Mesendoderm (in vitro differentiated cells): ENCODE measurements at places on chromosomes 5 and 9.

GRCh38 chr5:109327570-109327969, 82.2 kb downstream of the PJA2 start:
- no peak for DNase-seq

DNA sequence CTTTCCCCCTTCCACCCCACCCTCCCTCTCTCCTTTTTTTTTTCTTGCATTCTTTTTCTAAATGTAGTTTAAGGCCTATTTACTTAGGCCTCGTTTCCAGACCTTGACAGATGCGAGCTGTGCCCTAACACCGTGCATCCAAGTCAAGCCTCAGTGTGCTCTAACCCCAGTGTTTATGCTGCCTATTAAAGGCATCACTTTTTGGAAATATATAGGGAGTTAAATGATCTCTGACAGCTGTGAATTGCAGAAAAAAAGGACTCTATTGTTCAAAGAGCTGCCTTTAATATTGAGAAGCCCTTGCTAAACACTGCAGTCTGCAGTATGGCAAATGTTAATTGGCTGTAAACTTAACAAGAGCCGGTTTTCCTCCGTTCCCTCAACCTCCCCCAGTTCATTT, 270.4 kb upstream of the TUT7 start:
- DNase-seq: no peak

DNA sequence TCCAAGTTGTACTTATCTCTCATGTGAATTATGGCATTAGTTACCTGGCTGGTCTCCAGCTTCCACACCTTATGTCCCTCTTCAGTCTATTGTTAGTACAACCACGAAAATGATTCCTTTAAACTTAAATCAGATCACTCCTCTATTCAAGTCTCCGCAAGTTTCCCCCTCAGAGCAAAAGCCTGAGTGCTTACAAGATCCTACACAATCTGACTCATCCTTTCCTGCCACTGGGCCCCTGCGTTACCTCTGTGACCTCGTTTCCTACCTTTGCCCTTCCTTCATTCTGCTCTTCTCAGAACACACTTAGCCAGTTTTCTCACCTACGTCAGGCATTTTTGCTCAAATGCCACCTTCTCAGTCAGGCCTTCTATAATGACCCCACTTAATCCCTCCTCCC, 45.1 kb upstream of the GLIS3 start:
- peak; percentile 53 for DNase-seq

DNA sequence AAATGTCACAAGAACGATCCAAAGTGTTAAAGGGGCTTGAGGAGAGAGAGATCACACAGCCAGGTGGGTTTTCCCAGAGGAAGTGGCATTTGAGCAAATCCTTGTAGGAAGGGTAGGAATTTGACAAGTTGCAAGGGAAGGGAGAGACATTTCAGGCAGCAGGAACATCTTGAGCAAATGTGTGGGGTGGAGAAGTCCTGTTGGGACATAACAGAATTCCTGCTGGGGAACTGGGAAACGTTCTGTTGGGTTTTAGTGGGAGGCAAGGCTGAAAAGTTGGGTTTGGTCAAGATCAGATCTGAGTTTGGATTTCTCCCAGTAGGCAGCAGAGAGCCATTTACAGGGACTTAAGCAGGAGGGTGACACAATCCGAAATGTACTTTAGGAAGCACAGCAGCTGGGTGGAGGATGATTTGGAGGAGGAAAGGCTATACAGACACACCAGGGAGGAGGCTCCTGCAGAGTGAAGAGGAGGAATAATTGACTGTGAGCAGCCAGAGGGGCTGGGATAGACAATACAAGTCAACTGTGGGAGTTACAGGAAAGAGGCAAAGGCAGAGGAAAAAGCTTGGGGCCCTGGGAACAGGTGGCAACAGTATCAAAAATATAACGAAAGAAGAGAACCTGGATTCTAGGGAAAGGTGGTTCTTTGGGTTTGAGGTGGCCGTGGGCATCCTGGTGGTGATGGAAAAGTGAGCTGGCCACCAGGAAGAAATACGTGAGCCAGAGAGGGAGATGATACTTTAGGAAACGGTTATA, 3.1 kb upstream of the ZSWIM6 start:
- DNase-seq: peak; percentile 71

DNA sequence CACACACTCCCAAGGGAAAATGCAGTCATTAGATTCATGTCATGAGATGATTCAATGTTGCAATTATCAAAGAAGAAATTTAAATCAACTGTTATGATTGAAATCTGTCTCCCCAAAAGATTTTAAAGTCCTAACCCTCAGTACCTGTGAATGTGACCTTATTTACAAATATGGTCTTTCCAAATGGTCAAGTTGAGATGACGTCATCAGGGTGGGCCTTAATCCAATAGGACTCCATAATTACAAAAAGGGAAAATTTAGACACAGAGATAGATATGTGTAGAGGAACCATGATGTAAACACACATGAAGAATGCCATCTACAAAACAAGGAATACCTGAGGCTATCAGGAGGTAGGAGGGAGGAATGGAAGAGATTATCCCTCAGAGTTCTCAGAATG, 221.1 kb downstream of the ISL1 start:
- no peak for DNase-seq

DNA sequence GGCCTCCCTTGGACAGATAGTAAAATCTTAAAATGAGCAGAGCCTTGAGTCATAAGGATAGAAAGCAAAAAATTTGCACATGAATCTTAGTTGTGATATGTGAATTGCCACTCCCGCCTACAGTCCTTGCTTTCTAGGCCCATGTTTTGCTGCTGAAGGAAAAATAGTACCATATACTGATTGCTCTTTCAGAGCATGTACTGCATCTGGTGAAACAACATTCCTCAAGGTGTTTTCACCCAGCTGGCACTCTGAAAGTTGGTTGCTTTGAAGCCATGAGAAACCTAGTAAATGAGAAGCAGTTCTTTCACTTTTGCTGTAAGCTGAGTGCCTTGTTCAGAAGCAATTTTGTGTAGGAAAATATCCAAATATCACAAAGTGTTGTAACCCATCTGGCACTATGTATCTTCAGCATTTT, 10.3 kb downstream of the CDC37L1 start:
- no peak for DNase-seq

- DNase-seq: no peak
Observed at GRCh38 chr5:137147346-137147745, 351.8 kb downstream of the SPOCK1 start.

- no peak for DNase-seq
Observed at GRCh38 chr9:106920091-106920490, 57.1 kb downstream of the ZNF462 start.

DNA sequence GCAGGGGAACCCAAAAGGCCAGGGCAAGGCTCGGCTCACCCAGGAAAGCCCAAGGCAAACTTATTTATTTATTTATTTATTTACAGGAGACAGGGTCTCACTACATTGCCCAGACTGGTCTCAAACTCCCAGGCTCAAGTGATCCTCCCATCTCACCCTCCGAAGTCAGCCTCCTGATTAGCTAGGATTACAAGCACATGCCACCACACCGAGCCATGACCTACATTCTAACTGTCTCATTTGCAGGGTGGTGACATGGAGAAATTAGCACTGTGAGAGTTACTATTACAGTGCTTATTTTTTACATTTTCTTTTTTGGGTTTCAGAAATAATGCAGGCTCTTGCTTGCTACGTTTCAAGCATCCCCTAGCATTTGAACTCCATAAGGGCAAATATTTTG, 18.1 kb downstream of the ARHGEF37 start:
- no peak for DNase-seq
